ENCODE measurements at places on chromosomes 4 and X.

- no peak for DNase-seq
Observed at GRCh38 chr4:1296324-1297022, 6.8 kb downstream of the MAEA start.

GRCh38 chr4:40205259-40206198 lies 8.7 kb downstream of the RHOH start:
- DNase-seq: no peak

GRCh38 chr4:74764119-74764518 lies 30.2 kb downstream of the BTC start:
- no peak for DNase-seq

DNA sequence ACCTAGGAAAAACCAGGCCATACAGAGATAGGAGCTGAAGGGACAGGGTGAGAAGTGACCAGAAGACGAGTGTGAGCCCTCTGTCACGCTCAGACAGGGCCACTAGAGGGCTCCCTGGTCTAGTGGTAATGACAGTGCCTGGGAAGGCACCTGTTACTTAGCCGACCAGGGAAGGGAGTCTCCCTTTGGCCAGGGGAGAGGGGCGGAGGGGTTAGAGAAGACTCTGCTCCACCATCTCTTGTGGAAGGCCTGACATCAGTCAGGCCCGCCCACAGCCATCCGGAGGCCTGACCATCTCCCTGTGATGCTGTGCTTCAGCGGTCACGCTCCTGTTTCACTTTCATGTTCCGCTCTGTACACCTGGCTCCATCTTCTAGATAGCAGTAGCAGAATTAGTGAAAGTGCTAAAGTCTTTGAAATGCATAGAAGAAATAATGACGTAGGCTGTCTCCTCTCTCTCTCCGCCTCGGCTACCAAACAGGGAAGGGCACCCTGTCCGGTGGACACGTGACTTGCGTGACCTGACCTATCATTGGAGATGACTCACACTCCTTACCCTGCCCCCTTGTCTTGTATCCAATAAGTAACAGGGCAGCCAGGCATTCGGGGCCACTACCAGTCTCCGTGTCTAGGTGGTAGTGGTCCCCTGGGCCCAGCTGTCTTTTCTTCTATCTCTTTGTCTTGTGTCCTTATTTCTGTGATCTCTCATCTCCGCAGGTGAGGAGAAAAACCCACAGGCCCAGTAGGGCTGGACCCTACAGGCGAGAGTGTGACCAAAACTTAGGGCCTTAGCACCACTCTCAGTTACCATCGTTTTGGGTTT lies 26.7 kb downstream of the HTT-AS start:
- no peak for DNase-seq

DNA sequence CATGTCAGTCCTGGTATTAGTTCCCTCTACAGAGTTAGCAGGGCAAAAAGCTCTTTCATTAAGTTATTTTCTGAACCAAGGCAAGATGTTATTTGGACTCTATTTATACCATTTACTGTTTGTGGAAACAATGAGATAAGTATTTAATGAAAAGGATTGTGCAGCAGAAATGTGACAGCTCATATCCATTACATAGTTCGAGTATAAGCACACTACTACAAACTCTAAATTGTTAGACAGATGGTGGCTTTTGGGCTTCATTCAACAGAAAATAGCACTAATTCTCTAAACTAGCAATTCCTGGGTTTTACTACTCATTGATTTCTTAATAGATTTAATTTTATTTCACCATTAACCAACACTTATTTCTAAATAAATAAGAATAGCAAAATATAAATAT lies 95.2 kb upstream of the ANK2 start:
- DNase-seq: no peak

GRCh38 chr4:4853921-4854648 lies 5.4 kb upstream of the MSX1 start:
- no peak for DNase-seq

GRCh38 chr4:40656201-40656863 lies 26.7 kb upstream of the RBM47 start:
- DNase-seq: no peak

GRCh38 chrX:16023790-16024734 lies 99.3 kb upstream of the GRPR start:
- DNase-seq: no peak

DNA sequence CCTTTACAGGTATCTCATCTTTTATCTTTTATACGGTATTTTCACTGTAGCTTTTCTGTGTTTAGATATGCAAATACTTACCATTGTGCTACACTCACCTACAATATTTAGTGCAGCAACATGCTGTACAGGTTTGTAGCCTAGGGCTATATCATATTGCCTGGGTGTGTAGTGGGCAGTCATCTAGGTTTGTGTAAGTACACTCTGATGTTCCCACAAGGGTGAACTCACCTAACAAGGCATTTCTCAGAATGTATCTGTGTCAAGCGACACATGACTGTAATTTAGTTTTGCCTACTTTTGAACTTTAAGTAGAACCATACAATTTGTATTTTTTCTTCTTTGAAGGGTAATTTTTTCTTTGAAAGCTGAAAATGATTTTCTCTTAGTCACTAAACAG lies 54.2 kb upstream of the SLC10A4 start:
- no peak for DNase-seq

GRCh38 chr4:44725726-44726037 lies 674 bp downstream of the GNPDA2 start:
- DNase-seq: no peak

DNA sequence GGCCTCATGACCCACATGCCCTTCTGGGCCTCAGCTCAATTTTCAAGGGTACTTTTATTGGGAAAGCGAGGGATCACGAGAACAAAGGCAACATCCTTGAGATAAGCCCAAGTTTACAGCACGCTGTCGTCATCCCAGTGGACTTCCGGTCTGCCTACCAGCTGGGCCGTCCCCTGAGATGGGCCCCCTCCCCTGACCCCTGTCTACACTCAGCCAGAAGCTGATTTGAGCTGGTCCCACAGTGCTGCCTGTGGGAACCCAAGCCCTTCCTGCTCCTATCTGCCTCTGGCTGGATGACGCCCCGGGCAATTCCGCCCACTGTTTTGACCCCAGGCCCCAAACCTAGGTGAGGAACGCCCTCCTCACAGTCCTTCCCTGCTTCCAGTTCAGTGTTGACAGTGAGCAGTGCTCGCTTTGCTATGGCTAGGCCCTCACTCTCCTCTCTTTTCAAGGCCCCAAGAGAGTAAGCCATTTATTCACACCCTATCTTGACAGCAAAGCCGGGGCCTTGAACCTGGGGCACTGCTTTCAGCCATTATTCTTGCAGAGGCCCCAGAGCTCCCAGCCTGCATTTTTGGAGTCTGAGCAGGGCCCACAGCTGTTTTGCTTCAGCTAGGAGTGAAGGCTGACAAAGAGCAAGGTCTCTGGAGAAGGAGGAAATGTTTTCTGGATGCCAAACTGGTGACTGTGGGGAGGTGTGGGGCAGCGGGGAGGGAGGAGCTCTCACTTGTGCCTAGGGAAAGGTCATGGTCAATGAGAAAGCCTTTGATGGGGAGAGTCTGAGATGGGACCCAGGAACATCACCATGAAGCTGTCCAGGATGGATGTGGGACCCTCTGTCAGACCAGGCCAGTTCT lies 164.6 kb upstream of the BCOR start:
- no peak for DNase-seq

GRCh38 chr4:185352741-185353140 lies 43.0 kb downstream of the LRP2BP start:
- no peak for DNase-seq

DNA sequence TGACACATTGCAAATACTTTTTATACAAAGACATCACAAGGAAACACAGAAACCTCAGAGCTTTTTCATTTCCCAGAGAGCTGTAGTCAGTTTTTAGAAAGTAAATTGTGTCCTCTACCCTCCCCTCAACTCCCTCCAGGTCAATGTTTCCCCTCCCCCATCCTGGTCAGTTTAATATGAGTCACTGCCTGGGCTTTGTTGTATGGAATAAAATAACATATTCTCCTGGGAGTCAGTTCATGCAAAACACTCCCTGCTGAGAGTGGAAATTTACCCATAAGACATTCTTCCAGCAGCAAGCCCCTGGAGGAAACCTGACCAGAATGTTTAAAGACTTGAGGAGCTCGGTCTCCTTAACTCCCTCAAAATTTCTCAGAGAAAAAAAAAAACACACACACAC lies 270.1 kb upstream of the LDB2 start:
- no peak for DNase-seq

DNA sequence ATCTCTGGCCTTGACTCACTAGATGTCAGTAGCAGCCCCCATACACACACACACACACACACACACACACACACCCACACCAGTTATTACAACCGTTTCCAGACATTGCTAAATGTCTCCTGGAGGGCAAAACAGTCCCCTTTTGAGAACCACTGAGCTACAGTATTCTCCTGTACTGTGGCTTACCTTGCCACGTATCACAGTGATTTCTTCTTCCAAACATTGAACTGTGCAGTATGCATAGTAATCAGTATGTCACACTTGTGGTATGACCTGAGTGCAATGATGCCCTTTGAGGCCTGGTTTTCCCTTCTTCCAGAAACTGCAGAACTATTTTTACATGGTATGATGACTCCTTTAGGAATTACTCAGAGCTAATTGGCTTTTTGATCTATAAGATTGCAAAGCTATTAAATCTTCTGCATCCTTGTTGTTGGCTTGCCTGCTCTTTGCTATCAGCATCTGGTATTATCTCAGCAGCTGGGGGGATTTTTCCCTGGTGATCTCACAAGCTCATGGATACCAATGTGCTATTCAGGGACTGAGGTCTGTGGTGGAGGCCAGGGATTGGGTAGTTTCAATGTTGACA lies 3.6 kb upstream of the THOC2 start:
- no peak for DNase-seq

DNA sequence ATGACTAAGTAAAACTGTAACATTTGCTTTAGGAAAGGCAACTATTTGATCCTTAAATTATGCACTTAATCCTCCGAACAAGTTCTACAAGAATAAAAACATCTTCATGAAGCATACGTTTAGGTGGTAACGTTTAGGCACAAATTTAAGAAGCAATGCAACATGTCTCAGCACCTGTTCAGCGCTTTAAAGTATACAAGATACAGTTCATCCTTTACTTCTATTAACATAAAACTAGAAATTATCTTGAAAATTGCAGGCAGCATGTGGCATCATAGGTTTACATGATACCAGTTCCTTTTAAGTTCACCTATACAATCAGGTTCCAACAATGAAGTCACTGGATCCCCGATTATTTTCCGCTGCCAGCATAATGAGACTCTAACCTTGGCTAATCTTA lies 1.5 kb downstream of the PLA2G12A start:
- no peak for DNase-seq

DNA sequence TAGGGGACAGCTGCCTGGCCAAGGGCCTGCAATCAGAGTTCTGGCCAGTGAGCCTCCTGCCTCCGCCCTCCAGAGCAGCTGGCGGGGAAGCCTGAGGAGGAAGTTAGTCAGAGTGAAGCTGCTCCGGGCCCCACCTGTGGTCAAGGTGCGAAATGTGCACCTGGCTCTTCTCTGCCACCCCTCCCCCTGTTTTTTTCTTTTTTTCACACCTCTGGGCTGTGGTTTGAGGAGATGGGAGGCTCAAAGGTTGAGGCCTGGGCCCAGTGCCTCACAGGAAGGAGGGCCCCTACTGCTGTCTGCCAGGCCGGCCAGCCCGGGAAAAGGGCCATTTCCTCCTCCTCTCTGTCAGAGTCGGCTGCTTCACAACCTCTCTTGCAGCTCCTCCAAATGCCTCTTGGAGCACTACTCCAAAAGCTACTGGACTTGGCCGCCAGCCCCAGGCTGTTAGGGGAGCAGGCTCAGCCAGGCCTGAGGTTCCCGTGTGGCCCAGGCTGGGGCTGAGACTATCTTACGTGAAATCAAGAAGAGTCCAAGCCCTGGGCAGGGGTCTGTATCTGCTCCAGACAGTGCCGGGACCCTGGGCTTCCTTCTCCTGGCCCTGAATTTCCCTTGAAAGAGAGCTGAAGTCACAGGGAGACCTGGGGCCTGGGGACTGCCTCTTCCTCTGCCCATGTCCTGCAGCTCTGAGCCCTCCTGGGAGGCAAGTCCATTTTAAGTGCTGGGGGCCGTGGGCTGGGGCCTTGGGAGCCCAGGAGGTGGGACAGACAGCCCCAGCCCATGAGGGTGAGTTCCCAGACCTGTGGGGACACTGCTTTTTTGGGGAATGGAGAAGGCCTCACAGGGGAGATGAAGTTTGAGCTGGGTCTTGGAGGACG lies 4.5 kb upstream of the CXCR3 start:
- no peak for DNase-seq

GRCh38 chr4:74932010-74932409 lies 906 bp upstream of the PARM1 start:
- DNase-seq: no peak

DNA sequence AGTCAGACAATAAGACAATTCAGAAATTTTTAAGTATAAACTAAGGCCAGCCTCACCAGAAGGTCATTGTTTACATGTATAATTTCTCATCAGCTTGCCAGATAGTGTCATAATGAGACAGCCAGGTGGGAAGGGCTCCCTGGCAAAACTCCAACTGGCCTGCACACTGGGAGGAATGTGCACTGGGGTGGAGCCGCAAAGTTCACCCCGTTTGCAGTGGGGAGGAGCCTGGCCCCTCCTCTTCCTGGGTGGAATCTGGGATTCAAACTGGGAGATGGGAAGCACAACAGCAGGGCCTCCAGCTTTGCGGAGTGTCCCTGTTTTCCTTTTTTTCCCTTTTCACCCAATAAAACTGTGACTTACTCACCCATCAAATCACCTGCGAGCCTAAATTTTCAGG lies 329.9 kb downstream of the SMARCA1 start:
- DNase-seq: peak; percentile 12

DNA sequence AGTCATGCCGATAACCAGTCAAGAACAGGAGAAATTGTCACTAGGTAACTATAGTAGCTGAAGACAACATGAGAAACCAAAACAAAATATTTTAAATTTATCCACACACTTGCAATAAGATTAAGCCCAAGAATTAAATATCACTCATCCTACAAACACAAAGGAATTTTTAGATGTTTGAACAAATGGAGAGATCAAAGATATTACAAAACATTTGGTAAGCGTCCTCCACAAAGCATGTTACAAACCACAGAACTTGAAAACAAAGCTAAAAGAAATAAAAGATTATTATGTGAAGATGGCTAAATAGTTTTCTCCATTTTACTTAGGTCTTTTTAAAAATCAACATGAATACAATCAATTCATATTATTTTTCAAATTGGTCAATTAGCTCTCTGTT lies 631.9 kb upstream of the INTU start:
- no peak for DNase-seq

DNA sequence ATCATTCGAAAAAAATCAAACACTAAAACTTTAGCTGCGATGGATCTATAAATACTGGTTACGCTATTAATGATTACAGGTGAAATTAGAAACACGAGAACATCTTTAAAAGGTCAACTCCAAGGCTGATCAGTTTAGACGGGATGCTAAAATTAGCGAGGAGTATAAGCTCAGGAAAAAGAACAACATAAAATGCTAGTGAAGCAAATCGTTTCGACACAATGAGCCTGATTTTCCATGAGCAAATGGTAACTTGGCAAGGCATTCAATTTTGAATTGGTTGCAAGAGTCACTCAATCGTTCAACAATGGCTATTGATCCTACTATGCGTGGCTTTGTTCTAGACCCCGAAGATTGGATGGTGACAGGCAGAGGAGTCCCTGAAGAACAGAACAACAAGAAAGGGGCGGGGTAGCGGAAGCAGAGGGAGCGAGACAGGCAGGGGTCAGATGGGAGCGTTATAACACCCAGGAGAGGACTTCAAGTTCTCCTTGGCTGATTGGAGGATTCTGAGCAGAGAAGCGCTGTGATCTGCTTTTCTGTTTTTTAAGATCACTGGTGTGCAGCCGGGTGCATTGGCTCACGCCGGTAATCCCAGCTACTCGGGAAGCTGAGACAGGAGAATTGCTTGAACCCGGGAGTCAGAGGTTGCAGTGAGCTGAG lies 146.5 kb downstream of the RBM47 start:
- no peak for DNase-seq

GRCh38 chr4:26141051-26141721 lies 179.6 kb upstream of the RBPJ start:
- no peak for DNase-seq
